CD14-positive monocyte (primary cell): ENCODE measurements at places on chromosomes 12 and 14.
A peak's percentile ranks its signal among the peaks of the same experiment; 100 is the strongest.

- no peak for DNase-seq
These were observed 348.5 kb downstream of the NPAS3 start for GRCh38 chr14:33287189-33287588.

- DNase-seq, result no peak
These were observed 29.0 kb downstream of the RTL1 start for GRCh38 chr14:100874411-100875091.

- no peak for DNase-seq
These were observed 88.2 kb downstream of the TMX1 start for GRCh38 chr14:51328064-51328771.

DNA sequence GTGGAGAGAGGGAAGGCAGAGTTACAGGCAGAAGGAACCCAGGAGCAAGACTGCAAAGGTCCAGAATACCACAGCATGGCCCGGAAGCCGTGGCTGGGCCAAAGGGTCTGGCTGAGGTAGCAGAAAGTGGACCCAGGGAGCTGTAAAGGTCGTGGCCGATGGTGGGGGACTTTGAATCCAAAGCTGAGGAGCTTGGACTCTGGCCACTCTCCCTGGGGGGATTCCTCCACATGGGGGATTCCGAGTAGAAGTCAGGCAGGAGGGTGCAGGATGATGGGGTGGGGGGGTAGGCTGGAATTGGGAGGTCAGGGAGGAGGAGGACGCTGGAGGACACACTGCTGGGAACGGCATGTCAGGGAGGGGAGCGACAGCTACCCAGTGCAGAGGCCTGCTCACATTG is 125.2 kb downstream of the GCH1 start:
- DNase-seq, result no peak

DNA sequence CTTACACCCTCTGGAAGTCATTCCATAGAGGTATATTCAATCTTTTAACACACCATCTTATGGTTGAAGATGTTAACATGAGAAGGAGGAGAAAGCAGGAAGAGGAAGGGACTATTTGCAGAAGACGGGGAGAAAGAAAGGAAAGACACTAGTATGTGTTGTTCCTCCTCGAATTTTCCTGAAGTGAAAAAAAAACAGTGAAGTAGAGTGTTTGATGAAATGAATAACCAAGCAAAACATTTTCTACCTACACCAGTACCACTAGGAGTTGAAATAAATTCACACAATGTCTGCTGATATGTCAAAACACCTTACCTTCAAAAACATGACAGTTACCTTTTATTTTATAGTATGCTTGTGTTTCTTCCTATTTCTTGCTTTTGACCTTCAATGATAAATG is 1.4 kb upstream of the CNOT2 start:
- no peak for DNase-seq

- no peak for DNase-seq
These were observed 12.9 kb downstream of the BRI3BP start for GRCh38 chr12:125006365-125006764.

GRCh38 chr12:53695152-53696145 is 19.6 kb upstream of the ATP5MC2 start:
- peak; percentile 29 for DNase-seq

DNA sequence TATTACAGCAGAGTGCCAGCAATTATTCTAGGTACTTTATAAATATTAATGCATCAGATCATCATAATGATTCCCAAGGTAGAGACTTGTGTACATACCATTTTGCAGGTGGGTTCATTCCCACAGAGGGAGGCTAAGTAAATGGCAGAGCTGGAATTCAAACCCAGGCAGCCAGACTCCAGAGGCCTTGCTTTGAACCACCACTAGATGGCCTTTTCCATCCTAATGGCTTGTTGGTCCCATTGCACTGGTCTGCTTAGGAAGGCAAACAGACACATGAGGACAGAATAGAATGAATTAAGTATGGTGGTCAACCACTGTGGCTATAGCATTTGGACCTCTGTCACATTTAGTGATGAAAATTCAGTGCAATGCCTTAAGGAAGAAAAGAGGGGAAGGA is 158.7 kb downstream of the METTL25 start:
- no peak for DNase-seq

- DNase-seq, result no peak
These were observed 59.4 kb upstream of the GZMB start for GRCh38 chr14:24693353-24693737.
